ENCODE measurements at places on chromosomes 4 and X. TPM values are rescaled to one million over a fixed set of nuclear protein-coding genes. Genes with fewer than 3 reads are reported as not detected.

DNA sequence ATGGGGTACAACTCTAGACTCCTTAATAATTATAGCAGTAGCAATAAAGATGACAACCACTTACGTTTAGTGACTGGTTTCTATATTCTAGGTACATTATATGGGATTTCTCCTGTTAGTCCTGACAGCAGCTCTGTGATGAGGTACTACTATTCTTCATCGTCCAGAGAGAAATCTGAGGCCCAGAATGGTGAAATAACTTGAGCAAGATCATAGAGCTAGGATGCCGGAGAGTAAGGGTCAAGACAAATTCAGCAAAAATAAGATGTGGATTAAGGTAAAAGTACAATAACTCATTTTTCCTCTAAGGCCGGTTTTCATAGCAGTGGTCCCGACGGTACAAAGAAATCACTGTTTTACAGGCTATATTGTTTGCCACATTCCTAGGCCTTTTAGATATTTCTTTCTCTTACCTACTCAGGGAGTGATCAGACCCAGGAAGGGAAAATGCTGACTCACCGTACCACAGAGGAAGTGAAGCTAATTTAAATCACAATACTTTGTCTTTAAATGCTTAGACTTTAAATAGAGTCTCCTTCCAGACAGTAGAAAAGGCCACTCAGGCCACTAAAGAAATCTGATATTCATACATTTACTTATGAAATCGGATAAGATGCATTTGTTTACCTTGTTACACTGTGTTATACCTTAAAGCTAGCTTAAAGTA, 2023.0 kb upstream of the AGA start:
- no peak for DNase-seq

DNA sequence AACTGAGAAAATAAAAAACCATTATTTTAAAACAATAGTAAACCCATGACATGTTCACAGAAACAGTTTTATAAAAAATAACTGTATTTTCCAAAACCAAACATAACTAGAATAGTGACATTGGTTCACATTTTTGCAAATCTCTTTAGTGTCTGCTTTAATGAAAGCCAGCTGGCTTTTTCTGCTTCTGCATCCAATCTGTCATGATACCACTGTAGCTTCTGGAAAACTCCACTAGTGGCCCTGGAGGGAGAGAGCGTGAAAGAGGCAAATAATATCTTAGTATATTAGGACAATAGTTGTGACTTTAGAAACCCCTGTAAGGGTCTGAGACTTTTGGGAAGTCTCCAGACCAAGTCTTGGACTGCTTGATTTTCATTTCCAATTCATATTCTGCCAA, 31.1 kb downstream of the FGFBP1 start:
- no peak for DNase-seq

GRCh38 chr4:150949943-150950342, 65.1 kb downstream of the LRBA start:
- DNase-seq, result no peak

DNA sequence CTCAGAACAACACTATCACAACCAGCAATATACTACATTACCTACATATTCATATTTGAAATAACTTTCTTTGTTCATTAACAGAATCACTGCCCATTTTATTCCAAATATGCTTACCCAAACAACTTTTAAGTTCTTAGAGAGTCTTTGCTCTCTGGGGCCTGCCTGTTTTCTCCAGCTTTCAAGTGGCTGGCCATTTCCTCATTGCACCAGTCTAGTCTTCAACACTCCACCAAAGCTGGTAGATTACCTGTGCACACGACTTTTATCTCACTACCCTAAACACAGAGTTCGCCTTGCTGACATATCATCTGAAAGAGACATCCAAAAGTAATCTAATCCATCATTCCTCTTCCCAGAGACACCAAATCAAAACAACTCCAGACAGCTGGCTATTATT, 66.2 kb downstream of the PRDM5 start:
- no peak for DNase-seq

DNA sequence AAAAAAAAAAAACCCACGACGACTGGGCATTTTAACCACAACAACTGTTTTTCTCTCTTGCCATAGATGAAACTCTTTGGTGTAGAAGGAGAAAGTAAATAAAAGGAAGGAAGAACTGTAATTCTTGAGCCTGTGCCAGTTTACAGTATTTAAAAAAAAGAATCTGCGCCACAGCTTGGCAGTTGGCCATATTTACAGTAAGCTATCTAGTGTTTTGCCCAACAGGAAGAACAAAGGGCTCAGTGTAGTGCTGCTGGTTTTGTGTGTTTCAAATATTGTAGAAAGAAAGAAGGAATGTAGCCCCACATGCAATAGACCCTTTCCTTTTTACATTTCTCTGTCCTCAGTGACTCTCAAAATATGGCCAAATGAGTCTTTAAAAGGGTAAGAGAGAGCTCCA, 66.1 kb downstream of the NR3C2 start:
- DNase-seq, result no peak

GRCh38 chr4:91116861-91117260, 989.7 kb downstream of the CCSER1 start:
- DNase-seq, result no peak

DNA sequence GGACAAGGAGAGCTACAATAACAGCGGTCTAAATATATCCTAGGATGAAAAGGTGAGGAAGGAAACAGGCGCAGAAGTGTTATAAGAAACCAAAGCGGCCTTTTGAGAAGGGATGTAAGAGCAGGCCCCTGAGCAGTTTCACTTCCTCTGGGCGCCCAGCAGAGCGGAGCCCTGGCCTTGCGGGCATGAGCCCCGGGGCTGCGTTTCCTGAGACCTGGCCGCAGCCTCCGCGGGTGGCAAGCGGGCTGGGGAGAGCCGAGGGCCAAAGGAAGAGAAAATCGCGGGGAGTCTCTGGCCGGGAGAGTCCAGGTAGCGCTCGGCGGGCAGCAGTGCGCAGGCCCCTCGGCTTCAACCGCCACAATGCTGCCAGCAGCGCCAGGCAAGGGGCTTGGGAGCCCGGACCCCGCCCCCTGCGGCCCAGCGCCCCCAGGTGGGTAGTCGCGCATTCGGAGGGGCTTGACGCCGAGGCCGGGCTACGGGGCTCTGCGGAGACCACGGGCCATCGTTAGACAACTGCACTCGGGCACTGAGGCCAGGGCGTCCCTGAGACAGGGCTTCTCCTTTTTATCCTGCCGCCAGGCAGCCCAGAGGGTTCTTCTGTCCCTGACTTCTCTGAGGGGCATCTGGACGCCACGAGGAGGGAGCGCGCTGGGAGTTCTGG, at the start of gene BANK1:
BANK1 (plus strand) TSS at position 210 of the 661 bp plus-strand sequence; CDS start at position 361, 151 bp downstream.
- DNase-seq, result peak; percentile 84

DNA sequence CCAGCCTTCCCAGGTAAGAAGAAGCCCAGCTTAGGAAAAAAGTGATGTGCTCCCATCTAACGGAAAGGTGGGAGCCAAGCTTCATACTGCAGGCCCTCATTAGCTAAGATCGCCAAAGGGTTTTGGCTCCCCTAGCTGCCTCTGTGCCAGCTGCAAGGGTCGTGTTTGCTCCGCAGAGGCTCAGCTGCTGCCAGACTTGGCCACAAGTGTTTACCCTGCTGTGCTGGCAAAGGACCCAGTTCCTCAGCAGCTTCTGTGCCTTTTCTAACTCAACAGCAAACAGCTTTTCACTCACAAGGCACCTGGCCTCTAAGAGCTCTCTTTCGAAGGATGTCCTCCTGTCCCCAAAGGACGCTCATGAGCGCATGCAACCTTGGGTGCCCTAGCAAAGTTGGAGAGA, 12.2 kb upstream of the VMA21 start:
- DNase-seq, result no peak

- peak; percentile 98 for DNase-seq
Measured at GRCh38 chr4:133148690-133149363, at the start of gene PCDH10. Gene PCDH10, plus strand, starts transcription at chr4:133149294. Its CDS starts 847 bp downstream, at chr4:133150141.

DNA sequence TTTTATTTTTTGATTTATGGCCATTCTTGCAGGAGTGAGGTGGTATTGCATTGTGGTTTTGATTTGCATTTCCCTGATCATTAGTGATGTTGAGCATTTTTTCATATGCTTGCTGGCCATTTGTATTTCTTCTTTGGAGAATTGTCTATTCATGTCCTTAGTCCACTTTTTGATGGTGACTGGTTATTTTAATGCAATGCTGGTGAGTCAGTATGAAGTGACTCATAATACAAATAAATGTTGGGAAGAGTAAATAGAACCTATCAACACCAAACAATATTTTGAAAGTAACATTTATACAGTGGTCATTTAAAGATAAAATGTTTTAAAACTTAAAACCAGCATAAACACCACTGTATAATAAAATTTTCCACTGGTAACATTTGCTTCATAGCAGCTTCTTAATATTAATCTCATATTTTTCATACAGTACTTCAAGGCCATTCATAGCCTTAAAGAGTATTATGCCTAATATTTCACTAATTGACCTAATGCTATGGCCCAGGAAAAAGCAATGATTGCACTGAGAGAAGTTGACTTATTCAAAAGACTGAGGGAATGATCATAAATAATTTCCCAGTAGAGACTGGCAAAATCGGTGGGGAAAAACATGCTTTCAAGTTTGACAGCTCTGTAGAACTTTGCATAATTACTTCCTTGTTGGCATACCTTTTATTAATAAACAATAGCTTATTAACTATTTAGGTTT, 33.9 kb downstream of the CASK start:
- DNase-seq, result no peak

- DNase-seq, result no peak
Measured at GRCh38 chrX:118507766-118508165, 12.2 kb downstream of the DOCK11 start.

DNA sequence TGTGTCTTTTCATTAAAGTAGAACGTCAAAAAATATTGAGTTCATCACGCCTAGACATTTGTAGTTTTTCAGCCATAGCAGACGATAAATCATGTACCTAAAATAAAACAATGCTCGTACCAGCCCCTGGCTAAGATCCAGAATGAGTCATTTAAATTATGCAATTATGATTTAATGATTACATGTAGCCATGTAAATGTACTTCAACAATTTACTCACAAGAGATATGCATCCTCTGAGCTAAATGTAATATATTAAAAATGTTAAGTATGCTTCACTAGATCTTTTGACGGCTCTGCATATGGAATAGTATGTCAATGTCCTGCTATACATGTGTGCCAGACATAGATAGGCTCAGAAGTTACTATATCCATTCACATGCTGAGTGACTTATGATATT, 1077.8 kb downstream of the ARAP2 start:
- no peak for DNase-seq

PLAC1 gene
- not detected for total RNA-seq

PDCL2 gene
- not detected for total RNA-seq

BGN gene
- total RNA-seq, result 1,581 TPM

MAB21L2 gene
- total RNA-seq, result 72.1 TPM

PAQR3 gene
- 12.4 TPM for total RNA-seq

GALNTL6 gene
- not detected for total RNA-seq

BTK gene
- not detected for total RNA-seq
